ENCODE measurements at places on chromosomes 3 and 15.

GRCh38 chr15:69126054-69126469 lies 34.4 kb upstream of the GLCE start:
- DNase-seq, result no peak

- DNase-seq, result no peak
These were observed 91.8 kb downstream of the KCNMB2 start for GRCh38 chr3:178628037-178628436.

- no peak for DNase-seq
These were observed 75.4 kb upstream of the PLXNA1 start for GRCh38 chr3:126907557-126907956.

GRCh38 chr3:122188737-122189136 lies 5.3 kb downstream of the CASR start:
- DNase-seq, result no peak

DNA sequence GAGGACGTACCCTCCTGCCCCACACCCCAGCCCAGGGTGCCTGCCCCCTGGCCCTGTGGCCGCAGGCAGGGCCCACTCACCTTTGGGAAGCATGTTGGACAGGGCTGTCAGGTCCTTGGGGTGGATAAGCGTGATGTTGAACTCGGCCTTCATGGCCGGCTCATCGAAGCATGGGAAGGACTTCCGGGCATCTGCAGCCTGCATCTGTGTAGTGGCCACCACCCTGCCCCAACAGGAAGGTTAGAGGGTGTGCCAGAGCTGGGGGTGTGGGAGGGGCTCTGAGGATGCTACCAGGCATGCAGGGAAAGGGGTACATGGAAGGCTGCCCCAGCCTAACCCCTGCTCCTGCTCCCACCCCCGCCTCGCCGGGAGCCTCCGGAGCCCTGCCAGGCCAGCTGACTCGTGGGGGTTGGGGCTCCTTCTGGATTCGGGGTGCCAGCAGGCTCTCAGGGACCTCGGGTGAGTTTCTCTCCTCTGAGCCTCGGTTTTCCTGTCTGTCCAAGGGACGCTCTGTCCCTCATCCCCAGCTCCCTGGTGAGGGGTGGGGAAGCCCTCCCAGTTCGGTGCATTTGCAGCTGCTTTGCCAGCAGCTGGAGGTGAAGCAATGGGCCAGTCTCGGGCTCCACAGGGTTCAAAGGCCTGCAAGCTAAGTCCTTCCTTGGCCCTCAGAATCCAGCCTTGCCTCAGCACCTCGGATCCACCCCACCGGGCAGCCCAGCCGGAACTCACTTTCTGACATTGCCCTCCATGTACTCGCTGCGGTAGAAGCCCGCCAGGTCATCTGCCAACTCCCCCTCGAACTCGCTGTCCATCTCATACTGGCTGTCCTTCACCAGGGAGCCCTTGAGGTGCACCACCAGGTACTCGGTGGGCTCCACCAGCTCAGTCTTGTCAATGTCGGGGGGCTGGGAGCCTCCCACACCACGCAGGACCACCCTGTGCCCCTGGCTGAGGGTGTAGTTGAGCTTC lies 9.1 kb downstream of the ANPEP start:
- DNase-seq, result no peak

DNA sequence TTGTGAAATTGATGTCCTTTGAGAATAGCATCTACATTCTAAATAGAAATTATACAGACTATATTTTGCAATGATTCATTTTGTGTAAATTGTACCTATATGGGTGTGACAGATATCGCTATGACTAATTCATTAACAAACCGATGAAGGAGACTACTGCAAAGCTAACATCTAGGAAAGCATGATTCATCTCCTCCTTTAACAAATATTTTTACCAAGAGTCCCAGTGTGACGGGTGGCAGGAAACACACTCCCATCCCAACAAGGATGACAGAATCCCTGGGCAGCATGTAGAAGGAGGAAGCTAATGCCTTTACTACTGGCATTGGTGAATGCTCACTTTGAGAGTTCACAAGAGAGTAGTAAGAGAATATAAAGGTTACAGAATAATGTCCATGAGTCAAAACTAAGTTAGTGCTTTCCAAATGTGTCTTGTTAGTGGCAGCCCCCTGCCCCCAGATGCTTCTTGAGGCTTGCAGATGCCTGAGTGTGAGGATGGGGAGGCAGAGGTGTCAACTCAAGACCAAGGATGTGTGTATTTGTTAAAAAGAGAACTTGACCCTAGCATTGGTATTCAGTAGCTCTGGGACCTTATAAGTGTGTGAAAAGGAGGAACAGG lies 180.6 kb downstream of the FMN1 start:
- DNase-seq, result no peak

GRCh38 chr3:10580426-10580825 lies 75.0 kb upstream of the ATP2B2 start:
- DNase-seq, result no peak

GRCh38 chr3:189186101-189186500 lies 14.3 kb downstream of the TPRG1 start:
- no peak for DNase-seq

- no peak for DNase-seq
These were observed 180.2 kb upstream of the NR2F2 start for GRCh38 chr15:96150254-96150653.

All from NCI-H524 treated with DMSO at 0.1 percent for 48 hours (cell line).